Large intestine (tissue), 12 donors: ENCODE measurements at places on chromosomes 3 and 15.

DNA sequence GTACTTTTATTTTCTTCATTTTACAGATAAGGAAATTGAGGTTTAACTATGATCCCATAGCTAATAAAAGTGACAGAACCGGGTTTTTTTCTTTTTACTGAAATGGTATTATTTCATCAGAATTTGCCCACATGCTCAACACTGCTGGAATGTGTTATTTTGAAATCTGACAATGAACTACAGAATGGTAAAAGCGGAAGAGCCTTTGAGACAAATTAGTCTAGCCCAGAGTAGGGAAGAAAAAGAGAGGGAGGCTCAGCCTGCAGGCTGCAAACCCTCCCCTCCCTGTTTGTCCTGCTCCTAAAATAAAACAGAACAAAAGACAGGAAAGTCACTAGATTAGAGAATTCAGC lies 100.3 kb upstream of the LIPC start:
- no peak for DNase-seq

DNA sequence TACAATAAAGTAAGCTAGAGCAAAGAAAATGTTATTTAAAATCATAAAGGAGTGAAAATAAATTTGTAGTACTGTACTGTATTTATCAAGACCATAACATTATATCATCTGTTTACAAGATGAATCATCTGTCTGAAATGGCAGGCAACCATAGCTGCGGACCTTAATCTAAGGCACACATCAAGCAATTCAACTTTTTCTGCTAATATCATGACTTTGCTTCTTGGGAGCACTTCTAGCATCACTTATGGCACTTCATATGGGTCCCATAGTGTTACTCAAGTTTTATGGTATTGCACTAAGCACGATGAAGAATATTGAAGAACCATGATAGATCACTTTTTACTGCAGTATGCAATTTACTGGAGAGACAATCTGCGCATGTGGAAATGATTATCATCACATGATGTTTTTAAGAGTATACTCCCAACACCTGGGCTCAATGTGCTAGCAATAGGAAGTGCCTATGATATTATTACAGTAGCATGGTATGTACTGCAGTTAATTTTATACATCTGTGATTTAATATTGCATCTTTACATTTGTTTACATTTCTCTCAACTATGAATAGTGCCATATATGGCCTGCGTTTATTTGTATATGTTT lies 137.7 kb upstream of the NECTIN3 start:
- DNase-seq, result no peak

DNA sequence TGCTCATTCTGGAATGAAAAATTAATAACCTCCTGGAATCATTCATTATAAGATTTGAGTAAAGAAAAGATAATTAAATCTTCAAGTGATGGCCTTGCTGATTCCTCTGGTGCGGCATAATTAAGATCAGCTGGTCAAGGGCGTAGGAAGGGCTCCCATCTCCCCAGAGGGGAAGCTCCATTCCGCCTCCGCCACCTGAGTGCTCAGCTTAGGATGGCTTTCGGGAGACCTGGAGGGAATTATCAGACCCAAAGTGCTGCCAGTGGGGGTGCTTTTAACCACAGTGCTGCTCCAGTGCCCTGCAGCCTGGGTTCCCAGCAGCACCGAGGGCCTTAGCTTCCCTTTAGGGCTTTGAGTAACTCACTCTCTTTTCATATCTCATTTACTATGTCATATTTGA lies 556.6 kb upstream of the RGMA start:
- no peak for DNase-seq

GRCh38 chr3:45105855-45106671 lies 40.1 kb downstream of the CDCP1 start:
- no peak for DNase-seq

DNA sequence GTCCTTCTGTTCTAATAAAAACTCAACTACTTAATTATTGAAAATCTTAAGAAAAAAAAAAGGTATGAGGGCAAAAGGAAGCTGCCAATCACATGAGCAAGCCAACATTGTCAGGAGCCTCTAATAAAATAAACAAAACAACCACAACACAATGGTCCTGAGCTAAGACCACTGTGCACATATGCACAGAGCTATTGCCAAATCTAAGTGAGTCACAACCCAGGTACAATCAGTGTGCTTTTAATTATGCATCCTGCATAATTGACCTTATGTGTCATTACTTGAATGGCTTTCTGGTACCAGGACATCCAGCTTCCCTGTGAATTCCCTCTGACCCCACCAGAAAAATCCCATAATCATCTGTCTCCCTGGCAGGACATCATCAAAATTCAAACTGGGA lies 639.8 kb downstream of the MAGI1 start:
- DNase-seq, result no peak

DNA sequence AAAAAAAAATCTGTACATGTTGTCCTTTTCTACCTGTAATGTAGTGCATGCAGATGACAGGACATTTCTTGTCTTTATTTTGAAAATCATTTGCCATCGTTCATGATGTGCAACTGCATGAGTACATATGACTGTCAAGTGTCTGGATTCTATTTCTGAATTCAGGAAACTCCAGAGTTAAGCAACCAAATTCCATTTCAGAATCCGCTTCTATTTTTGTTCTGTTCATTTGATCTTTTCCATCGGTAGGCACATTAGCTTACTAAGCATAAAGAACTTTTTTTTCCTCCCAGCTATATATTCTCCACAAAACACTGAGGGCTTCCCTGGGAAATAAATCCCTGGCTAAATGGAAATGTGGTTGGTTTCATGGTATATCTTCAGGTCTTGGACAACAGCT lies 365.6 kb downstream of the PTPRG start:
- no peak for DNase-seq

- no peak for DNase-seq
These were observed 247.6 kb downstream of the CHST2 start for GRCh38 chr3:143367171-143367570.

DNA sequence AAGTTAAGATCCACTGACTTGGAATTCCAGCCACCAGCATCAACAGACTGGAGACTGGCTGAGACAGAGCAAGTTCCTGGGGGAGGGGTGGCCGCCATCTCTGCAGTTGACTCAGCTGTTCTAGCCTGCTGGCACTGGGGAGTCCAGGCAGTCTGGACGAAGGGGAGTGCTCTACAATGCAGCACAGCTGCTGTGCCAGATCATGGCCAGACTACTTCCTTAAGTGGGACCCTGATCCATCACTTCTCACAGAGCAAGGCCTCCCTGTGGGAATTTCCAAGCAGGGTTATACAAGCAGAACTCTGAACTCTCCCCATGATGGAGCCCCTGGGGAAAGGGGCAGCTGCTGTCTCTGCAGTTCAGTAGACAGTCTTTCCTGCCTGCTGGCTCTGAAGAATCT lies 35.2 kb downstream of the PYGO1 start:
- peak; percentile 1 for DNase-seq

- peak; percentile 73 for DNase-seq
These were observed 1.3 kb downstream of the DNAH1 start for GRCh38 chr3:52317208-52318000.

GRCh38 chr15:58755956-58756355 lies 6.4 kb upstream of the ADAM10 start:
- no peak for DNase-seq

GRCh38 chr3:138401834-138402233 lies 32.6 kb upstream of the ESYT3 start:
- DNase-seq, result no peak

- no peak for DNase-seq
These were observed 42.8 kb downstream of the GAP43 start for GRCh38 chr3:115666081-115666480.

DNA sequence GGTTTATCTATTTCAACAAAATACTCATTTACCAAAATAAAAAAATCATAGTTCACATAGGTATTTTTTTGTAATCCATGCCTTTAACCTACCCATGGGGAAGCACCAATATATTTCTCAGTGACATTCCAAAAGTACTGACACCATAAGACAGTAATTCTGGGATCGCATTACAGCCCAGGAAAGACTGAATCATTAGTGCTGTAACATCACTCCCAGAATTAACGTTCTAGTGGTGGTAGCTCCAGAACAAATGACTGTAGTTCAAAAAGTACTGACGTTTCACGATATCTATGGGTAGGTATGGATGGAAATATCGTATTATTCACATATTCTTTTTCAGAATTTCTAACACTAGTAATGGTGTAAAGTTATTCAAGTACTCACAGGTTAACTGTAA lies 54.3 kb upstream of the NEK10 start:
- DNase-seq, result no peak

DNA sequence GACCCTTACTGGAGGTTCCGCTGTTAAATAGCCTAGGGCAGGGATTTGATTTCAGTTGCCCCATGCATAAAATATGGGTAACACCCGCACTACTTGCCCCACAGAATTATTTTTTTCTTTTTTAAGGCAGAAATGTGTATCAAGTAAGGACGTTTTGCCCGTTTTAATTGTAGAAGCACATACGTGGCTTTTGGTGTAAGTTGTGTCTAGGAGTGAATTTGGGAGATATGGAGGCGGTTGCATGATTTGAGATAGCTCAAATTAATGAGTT lies 636 bp upstream of the LRRC58 start:
- no peak for DNase-seq

- DNase-seq, result no peak
These were observed 317.2 kb upstream of the PROK2 start for GRCh38 chr3:72102112-72102616.

GRCh38 chr15:67185621-67186225 lies 68.7 kb downstream of the AAGAB start:
- DNase-seq, result no peak

DNA sequence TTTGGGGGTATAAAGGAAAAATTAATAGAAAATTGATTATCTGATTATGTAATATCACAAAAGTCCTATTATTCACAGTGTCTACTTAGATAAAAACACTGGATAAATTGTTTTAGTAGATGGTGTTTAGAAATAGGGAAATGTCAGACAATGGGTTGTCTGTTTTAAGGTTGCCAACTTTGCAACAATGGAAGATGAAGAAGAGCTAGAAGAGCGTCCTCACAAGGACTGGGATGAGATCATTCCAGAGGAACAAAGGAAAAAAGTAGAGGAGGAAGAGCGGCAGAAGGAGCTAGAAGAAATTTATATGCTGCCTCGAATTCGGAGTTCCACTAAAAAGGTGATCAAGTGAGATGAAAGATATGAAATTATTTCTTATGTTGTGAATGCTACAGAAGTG lies 84.0 kb downstream of the CHD2 start:
- DNase-seq, result no peak

DNA sequence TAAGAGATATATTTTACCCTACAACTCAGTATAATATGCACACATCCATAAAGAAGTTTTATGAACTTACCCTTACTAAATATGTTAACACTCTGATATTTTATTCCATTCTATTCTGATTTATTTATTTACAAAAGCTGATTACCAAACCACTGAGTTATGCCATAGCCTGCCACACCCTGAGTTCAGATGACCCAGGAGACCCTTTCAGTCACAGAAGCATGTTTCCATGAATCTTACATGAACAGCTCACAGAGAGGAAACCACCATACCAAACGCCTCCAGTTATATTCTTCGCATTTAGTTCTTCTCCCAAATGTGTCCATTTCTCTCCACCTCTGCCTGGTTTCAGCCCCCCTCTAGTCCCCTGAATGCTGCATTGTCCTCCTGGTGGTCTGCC lies 103.5 kb downstream of the SEMA5B start:
- no peak for DNase-seq

DNA sequence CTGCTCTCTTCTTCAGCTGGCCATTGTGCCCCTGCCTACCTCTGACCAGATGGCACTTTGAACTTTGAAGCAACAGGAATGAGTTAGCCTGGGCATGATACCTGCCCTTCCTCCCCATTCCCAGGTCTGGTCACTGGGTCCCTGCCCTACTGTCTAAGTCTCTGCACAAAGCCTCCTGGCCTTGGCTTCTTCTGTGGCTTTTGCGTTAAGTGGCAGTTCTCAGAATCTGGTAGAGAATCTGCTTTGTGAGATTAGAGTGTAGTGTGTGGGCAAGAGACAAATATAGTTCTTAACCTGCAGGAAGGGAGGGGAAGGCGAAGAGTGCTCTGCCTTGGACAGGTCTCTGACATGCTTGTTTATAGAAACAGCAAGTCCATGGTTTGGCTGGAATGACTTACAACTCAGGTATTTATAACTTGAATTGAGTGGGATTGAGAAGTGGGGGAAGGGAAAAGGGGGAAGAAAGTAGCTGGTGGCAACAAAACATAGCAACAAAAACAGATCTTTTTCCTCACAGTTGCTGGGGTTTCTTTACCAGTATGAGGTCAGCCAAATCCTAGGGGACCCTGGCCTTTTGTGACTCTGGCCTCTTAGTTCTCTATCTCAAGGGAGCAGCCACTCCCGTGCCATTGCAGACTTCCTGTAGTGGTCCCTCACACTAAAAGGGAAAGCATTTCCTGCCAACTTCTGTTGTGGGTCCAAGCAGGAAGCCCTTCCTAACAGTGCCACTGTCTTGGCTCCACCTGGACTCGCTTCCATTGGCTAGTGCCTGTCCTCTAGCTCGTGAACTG lies 16.7 kb downstream of the MAPKBP1 start:
- peak; percentile 84 for DNase-seq

- DNase-seq, result no peak
These were observed 472.7 kb upstream of the NR2F2 start for GRCh38 chr15:95857758-95858157.

- no peak for DNase-seq
These were observed 1146.5 kb downstream of the ROBO2 start for GRCh38 chr3:78186404-78186803.

DNA sequence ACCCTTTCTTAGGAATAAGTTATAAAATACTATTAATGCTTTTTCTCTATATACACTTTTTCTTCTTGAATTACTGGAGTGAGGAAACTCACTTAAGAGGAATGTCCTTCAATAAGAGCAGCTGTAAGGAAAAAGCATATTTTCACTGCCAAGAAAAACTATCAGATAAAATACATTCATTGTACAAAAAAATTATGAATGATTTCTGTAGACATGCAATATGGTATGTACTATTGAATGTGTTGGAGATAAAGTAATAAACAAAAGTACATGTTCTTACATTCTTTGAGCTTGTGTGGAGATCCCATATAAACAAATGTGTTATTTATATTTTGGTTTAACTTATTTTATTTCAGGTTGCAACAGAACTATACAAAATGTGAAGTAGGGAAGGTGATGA lies 241.0 kb upstream of the ZNF717 start:
- no peak for DNase-seq

GRCh38 chr3:63857311-63857710 lies 6.3 kb downstream of the THOC7 start:
- no peak for DNase-seq

DNA sequence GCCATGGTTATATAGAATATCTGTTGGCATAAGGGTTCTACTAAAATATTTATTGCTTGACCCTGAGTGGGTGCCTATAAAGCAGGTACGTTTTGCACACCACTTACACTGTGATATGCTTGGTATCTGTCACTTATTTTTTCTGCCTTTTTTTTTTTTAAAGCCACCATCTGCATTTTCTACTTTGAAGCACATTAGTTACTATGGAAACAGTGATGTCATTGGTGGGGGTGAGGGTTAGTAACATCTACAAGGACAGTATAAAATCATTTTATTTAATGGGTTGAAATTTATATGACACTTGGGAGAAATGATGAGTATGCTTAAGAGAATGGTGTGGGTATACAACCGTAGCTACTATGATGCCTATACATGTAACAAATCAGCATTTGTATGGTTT lies 25.6 kb downstream of the SLCO3A1 start:
- DNase-seq, result no peak
